ENCODE measurements at places on chromosomes 7 and 10. TPM values are rescaled to one million over a fixed set of nuclear protein-coding genes. Genes with fewer than 3 reads are reported as not detected.

CDHR3 gene
- 2.6 TPM for total RNA-seq

SPDYE1 gene
- not detected for total RNA-seq

BMI1 gene
- 77.1 TPM for total RNA-seq

EBLN1 gene
- total RNA-seq: not detected

RARRES2 gene
- total RNA-seq: not detected

FBXW4 gene
- 18.7 TPM for total RNA-seq

GJD4 gene
- total RNA-seq: not detected

DNA sequence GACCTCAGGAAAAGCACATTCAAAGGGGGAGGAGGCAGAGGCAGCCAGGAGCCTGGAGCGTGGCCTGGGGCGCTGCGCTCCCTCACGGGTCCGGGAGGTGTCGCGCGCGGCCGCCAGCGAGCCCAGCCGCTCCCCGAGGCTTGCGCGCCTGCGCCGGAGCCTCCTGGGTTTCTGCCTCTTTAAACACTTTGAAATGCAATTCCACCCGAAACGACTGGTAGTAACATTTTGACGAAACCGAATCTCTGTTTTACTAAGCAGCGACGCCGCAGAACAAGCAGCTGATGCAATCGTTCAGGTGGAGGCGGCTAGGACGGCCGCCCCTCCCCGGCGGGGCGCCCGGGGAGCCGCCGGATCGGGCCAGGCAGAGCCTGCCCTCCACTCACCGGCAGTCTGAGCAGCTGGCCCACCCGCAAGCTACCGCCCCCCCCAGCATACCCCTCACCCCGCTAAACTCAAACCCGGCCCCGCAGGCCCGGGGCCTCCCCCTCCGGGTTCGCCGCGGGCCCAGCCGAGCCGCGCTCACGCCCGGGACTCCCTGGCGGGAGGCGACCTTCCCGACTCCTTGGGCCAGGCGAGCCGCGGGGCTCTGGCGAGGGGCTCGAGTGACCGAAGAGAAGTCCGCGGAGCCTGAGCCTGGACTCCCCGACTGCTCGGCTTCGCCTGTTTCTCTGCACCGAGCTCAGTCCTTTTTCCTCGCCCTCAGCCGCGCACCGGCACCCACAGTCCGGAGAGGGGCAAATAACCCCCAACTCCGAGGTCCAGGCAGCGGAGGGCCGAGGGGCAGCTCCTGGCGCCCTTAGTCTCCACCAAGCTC, 3.2 kb downstream of the MKX start:
- H3K27ac ChIP-seq: peak overlapping the region; percentile 89
- H3K4me1 ChIP-seq: peaks cover 10% of the 10 kb centered on the region
- DNase-seq: peak; percentile 97
- H3K36me3 ChIP-seq: peaks cover 15% of the 10 kb centered on the region

- no peaks in the 10 kb centered on the region for H3K27me3 ChIP-seq
- H3K4me3 ChIP-seq: no peak overlapping the region
- DNase-seq: no peak
- no peaks in the 10 kb centered on the region for H3K36me3 ChIP-seq
Observed at GRCh38 chr10:69351589-69351988, 65.1 kb downstream of the TACR2 start.

- H3K27ac ChIP-seq: peak overlapping the region; percentile 85
- H3K4me1 ChIP-seq: peaks cover 91% of the 10 kb centered on the region
- DNase-seq: peak; percentile 43
Observed at GRCh38 chr10:4766454-4766853, 59.6 kb upstream of the AKR1E2 start.

GRCh38 chr10:71659111-71659634, 60.4 kb downstream of the C10orf105 start:
- peaks cover 6% of the 10 kb centered on the region for H3K27me3 ChIP-seq
- no peaks in the 10 kb centered on the region for H3K4me1 ChIP-seq
- DNase-seq: no peak
- no peak overlapping the region for H3K27ac ChIP-seq

DNA sequence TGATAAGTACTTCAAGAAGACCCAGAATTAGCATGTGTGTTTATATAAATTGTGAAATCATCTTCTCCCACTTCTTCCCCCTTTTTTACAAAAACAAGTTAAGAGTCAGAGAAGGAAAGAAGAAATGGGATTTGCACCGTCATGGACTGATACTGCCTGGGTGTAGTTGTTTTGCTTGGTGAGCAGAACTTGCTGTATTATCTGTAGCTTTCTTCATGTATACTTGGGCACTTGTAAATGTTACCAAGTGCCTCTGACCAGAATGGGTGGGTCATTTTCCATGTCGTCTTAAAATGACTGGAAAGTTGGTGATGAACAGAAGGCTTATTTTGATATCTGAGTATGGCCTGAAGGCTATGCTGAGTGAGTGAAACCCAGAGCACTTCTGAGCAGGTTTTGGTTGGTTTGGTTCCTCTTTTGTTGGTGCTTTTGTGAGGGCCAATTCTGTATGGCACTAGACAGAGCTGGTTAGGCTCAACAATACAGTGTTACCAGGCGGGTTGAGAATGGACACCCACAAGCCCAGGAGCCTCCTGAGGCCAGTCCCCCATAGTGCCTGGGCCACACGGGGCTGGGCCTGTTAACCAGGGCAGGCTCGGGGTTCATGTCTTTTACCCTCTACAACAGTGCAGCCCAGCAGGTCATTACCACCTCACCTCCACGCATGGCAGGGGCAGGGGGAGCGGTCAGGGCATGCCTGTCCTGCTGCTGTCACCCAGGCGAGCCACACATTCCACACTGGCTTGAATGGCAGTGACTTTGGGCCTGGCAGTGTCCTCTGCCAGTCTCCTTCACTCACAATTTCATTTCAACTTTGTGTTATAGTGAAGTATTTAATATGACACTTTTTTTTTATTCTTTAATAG, 115.1 kb downstream of the CCNY start:
- H3K27me3 ChIP-seq: no peaks in the 10 kb centered on the region
- DNase-seq: peak; percentile 19
- no peaks in the 10 kb centered on the region for H3K36me3 ChIP-seq
- H3K4me1 ChIP-seq: peaks cover 62% of the 10 kb centered on the region

DNA sequence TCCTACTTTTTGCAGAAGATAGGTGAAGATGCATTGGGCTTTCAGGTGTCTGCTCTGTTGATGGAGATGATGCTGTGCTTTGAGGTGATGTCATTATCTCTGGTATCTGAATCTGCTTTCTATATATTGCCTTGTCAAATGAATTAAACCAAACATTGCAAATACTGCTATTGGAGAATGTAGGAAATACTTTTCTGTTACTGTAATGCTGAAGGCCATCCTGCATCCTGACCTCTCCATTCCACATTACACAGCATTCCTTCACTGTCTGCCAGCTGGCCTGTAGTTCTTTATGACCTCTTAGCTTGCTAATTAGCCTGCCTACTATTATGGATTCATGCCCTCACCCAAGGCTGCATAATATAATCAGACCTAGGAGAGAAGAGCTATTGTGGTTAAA, 73.2 kb downstream of the VCL start:
- peak overlapping the region; percentile 13 for H3K4me3 ChIP-seq
- peaks cover 37% of the 10 kb centered on the region for H3K36me3 ChIP-seq
- peak overlapping the region; percentile 38 for H3K27ac ChIP-seq
- peak; percentile 85 for DNase-seq
- peaks cover 56% of the 10 kb centered on the region for H3K4me1 ChIP-seq
- H3K27me3 ChIP-seq: no peaks in the 10 kb centered on the region

- H3K4me3 ChIP-seq: no peak overlapping the region
- peaks cover 6% of the 10 kb centered on the region for H3K4me1 ChIP-seq
- DNase-seq: no peak
- no peak overlapping the region for H3K27ac ChIP-seq
Observed at GRCh38 chr10:119410361-119411116, 132.0 kb downstream of the RGS10 start.

GRCh38 chr7:26374647-26375373, 83.1 kb downstream of the SNX10 start:
- H3K27me3 ChIP-seq: peaks cover 92% of the 10 kb centered on the region
- DNase-seq: no peak
- H3K27ac ChIP-seq: no peak overlapping the region
- H3K4me1 ChIP-seq: no peaks in the 10 kb centered on the region

DNA sequence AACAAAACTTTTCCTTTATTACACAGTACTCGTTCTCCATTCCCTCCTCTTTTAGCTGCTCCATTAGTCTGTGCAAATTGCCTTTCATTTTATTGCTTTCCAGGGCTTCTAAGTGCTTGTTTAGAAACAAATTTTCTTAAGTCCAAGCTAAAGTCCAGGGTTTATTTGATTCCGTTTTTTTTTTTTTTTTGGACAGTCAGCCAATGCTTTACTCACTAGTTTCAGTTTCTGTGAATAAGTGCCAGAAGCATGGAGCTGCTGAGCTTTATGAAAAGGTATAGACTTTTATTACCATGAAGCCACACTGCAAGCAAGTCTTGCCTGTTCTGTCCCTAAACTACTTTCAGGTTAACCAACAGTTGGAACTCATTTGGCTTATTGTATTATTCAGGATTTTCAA, 455.0 kb downstream of the GFRA1 start:
- peak overlapping the region; percentile 29 for H3K27ac ChIP-seq
- no peaks in the 10 kb centered on the region for H3K27me3 ChIP-seq
- peak; percentile 64 for DNase-seq
- H3K4me3 ChIP-seq: peak overlapping the region; percentile 62

DNA sequence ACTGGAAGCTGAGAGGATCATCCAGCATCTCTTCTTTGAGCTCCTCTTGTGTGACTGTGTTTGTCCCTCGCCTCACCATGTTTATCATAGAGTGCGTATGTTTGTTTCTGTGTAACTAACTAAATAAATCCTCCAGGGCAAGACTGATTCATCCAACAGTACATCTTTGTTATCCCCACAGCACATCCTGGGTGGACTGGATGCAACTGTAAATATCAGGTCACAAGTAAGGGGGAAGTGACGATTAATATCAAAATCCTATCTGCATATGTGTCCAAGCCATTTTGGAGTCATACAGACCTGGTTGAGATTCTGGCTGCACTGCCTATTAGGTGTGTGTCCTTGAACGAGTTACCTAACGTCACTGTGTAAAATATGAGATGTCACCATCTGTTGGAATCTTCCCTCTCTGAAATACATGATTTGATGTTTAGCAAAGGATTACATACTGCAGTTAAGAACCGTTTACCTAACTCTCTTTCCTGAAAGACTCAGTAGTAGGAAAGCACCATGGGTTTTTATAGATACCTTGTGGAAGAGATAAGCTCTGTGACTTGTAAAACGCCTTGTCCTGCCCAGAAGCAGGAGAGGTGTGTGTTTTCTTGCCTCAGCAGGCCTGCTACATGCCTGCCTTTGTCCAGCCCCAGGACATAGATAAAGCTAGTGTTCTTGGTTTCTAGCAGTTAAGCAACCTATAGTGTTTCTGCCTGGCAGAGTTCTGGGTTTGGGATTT, 25.8 kb downstream of the WBP1L start:
- no peak overlapping the region for H3K27ac ChIP-seq
- no peaks in the 10 kb centered on the region for H3K27me3 ChIP-seq
- no peaks in the 10 kb centered on the region for H3K36me3 ChIP-seq
- DNase-seq: no peak
- H3K4me1 ChIP-seq: peaks cover 23% of the 10 kb centered on the region

Data from GM23248 (cell line).